HCT116 (cell line): ENCODE measurements at places on chromosomes 13 and 19.

DNA sequence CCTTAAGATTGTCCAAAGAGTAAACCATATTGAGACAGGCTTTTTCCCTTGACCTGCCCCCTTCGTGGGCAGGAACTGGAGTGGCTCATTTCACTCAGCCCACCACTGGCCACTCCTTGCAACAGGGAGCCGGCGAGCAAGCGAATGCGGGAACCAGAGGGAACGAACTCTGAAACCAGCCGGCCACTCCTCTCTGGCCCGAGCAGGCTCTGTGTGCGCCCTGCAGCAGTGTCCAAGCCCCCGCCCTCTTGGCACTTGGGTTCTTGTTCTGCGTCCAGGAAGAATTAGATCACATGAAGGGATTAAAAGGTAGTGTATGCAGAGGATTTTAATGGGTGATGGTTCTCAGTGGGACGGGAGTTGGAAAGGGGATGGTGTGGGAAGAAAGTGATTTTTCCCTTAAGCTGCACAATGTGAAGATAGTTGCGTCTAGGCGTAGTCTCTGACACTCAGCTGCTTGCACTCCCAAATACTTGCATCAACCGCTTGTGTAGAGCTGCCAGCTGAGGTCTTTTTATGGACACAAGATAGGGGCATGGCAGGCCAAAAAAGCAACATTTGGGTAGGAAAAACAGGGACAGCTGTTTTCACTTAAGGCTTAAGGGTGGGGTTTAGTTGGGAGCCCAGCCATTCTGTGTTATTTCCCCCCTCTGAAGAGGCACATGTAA, 1209.7 kb upstream of the PCDH20 start:
- no peak overlapping the region for H3K4me3 ChIP-seq
- H3K27ac ChIP-seq: no peak overlapping the region
- H3K4me1 ChIP-seq: no peaks in the 10 kb centered on the region
- no peaks in the 10 kb centered on the region for H3K36me3 ChIP-seq

- no peak for DNase-seq
- H3K4me1 ChIP-seq: no peaks in the 10 kb centered on the region
- no peaks in the 10 kb centered on the region for H3K27me3 ChIP-seq
- no peaks in the 10 kb centered on the region for H3K36me3 ChIP-seq
- no peak overlapping the region for H3K27ac ChIP-seq
- no peak overlapping the region for H3K4me3 ChIP-seq
Observed at GRCh38 chr13:89603187-89603586, 1744.3 kb upstream of the MIR17HG start.

DNA sequence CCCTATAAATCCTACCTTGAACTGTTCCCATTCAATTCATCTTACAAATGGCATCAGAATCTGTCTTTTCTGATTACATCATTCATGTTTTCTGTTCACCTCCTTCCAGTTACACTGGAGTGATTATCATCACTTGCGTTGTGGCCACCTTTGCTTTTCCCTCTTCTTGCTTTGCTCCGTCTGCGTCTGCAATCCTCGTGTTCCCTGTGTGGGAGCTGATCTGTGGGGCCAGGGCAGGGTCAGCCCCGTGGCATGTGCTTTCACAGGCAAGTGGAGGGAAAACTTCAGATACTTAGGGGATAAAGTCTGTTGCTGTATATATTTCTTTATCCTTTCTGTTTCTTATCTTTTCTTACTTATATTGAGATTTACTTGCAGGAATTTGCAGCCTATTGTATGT, 277.7 kb downstream of the SLC7A1 start:
- H3K4me1 ChIP-seq: no peaks in the 10 kb centered on the region
- no peak for DNase-seq
- no peak overlapping the region for H3K27ac ChIP-seq
- H3K36me3 ChIP-seq: no peaks in the 10 kb centered on the region
- peaks cover 36% of the 10 kb centered on the region for H3K27me3 ChIP-seq

GRCh38 chr19:13507053-13507611, 853 bp upstream of the CACNA1A start:
- no peak for DNase-seq
- H3K4me3 ChIP-seq: no peak overlapping the region
- H3K4me1 ChIP-seq: no peaks in the 10 kb centered on the region
- H3K27me3 ChIP-seq: peaks cover 67% of the 10 kb centered on the region
- H3K36me3 ChIP-seq: no peaks in the 10 kb centered on the region
- H3K27ac ChIP-seq: no peak overlapping the region
